HCT116 (cell line): ENCODE measurements at places on chromosomes 7 and 10.

- no peak for DNase-seq
These were observed 57.9 kb upstream of the TMEM72 start for GRCh38 chr10:44853148-44853734.

GRCh38 chr10:63214571-63214970, 81.4 kb downstream of the NRBF2 start:
- DNase-seq, result no peak

- no peak for DNase-seq
These were observed 44.0 kb downstream of the PRKCQ start for GRCh38 chr10:6536102-6536501.

DNA sequence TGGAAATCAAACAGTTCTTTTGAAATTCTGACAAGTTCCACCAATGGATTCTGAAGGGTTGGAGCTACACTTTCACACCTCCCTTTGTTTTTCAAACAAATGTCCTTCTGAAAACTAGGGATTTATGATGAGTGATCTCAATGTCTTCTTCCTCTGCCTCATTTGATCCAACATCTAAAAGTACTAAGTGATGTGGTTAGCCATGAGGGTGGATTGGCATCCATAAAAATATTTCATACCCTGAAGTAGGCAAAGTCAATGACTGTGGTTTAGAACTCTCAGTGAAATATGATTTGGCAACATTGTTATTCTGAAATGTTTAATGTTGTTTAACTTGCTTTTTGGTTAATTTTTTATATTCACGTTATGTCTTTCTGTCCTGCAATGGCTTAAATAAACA, 136.9 kb downstream of the MBL2 start:
- no peak for DNase-seq

- no peak for DNase-seq
These were observed 67.8 kb downstream of the ZNF365 start for GRCh38 chr10:62442006-62442405.

DNA sequence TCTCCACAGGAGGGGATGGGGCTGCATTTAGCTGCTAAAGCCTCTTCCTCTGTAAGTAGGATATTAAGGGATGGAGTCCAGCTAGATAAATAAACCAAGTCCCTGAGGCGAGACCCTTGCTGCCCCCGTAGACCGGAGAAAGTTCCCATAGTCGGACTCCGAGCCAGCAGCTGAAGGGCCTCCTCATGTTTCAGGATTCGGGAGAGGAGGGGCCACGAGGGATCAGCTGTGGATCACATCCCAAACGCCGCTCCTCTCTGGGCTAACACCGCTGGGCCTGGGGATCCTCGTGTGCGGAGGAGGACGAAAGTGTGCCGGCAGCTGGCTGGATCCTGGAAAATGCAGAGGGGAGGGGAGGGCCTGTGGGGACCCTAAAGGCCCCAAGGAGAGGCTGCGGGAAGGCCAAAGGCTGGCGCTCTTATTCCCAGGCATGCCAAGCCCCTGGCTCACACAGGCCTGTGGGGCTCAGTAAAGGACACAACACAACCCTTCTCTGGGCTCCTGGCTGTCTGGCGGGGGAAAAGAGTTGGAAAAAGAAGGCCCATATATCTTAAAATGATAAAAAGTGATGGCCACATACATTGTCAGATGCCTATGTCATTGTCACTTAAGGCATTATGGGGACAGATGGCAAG, 82.5 kb upstream of the TMEM72 start:
- DNase-seq, result no peak
